ENCODE measurements at places on chromosomes 5 and 9.

DNA sequence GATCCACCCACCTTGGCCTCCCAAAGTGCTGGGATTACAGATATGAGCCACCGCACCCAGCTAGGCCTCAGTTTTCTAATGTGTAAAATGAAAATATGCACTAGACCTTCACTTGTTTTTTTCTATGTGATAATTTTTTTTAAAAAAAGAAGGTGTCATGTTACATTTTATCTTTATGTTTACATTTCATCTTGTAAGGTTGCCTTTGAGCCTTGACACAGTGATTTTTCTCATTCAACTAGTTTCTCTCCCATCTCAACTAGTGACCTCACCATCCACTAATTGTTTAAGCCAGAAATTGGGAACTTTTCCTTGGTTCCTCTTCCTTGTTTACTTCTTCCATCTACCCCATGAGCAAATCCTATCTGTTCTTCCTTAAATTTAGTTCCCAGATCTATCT, 21.5 kb downstream of the TMC1 start:
- DNase-seq = no peak

DNA sequence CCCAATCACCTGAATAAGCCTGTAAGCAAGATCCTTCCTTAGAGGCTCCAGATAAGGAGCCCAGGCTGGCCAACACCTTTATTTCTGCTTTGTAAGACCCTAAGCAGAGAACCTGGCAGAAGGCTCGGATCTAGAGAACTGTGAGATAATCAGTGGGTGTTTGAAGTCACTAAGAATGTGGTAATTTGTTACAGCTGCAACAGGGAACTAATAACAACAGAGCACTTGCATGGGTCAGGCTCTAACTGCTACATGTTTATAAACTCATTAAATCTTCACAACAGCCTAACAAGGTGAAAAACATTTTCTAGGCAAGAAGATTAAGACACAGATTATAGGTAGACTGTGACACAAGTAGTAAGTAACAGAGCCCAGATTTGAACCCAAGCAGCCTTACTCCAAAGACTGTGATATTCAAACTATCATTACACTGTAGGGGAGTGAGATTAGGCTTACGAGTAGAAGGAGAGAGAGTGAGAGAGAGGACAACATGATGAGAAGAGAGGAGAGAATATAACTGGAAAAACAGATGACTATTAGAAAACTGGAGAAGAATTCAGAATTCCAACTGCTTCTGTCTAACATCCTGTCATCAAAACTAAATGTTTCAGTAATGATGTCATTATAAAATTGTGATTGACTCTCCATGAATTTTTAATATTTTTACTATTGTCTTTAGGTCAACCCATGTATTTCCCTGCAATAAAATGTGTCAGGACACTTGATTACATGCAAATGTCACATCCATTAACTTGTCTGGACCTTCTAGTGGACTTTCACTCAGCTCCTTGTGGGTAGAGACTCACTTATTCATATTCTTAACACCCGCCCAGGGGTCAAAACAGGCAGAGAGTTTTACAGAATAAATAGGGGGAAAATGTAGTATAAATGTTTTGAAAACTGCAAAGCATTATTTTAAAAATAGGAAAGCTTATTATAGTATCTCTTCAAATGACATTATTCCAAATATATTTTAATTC, 290.9 kb upstream of the RGMB start:
- no peak for DNase-seq

- no peak for DNase-seq
Measured at GRCh38 chr9:89684218-89684617, 79.4 kb downstream of the GADD45G start.

DNA sequence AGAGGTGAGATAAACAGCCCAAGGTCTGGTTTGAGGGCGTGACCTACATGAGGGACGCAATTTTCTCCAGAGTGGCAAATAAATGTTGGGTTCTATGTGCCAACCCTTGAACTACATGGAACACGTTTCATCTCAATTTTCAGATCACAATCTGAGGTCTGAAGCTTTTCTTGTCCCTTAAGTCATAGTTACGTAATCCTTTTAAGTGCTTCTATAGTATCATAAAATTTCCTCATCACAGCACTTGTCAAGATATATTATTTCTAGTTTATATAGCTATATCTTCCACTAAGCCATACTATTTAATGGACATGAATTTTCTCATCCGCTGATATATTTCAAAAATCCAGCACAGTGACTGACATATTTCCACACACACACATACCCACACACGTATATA, 53.1 kb upstream of the GRIN3A start:
- DNase-seq = no peak

DNA sequence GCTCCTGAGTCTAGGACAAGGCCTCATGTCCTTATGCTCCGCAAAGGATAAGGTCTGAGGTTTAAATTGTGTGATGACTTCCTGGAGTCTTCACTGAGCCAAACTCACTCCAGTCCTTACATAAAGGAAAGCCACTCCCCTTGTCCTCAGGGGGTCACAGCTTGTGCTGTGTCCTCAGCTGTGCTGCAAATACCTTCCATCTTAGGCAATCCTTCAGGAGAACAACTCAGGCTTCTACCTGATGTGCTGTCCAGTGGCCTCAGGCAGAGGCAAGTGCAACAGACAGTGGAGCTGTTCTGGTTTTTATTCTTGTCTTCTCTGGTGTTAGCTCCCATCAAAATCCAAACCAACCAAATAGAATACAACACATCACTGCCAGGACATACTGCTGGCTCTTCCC, 151.5 kb downstream of the TAF11L14 start:
- DNase-seq = no peak

DNA sequence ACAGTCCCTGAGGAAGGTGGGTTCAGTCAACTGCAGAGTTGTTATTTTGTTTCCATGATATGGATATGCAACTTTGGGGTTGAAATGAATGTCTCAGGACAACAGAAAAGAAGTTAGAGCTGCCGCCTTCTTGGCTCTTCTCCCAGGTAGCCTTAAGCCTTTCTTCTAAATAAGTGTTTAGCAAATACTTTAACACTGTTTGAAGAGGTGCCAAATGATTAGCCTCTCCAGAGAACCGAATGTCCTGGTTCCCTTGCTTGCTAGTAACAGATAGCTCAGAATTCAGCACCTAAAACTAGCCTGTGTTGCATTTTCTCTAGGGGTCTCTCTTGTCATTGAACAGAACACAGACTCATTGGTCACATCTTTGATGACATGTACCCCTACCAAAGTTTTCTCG, 127.7 kb upstream of the PIK3R1 start:
- no peak for DNase-seq

- DNase-seq = no peak
Measured at GRCh38 chr5:124630767-124631704, 115.4 kb downstream of the ZNF608 start.

GRCh38 chr9:87516926-87517290, 19.2 kb downstream of the DAPK1 start:
- no peak for DNase-seq

DNA sequence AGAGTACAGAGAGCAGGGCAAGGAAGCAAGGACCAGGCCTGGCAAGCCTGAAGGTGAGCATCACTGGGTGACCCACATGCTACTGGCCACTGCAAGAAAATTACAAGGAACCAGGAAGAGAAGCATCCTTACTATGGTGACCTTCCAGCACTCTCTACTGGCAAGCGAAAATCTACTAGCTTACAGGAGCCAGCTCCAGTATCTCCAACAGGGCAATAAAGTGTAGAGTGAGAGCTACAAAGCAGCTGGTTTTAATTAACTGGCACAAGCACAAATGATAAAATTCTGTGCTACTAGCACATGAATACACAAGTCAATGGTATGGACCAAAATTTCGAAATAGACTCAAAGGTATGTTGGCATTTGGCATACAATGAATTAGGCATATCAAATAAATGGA, 113.3 kb upstream of the CAST start:
- no peak for DNase-seq

DNA sequence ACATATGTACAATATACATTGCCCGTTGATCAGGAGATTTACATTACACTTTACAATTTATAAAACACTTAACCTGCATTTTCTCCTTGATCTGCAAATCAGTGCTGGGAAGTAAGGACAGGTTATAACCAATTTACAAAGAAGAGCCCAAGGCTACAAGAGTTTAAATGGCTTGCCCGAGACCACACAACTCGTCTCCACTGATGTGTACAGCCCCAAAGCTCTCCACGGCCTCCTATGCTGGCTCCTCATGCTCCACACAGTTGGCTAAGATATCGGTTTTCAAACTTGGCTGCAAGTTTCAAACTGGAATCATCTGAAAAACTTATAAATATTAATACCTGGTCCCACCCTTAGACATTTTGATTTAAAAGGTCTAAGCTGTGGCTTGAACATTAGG, 10.3 kb downstream of the ACTL7B start:
- no peak for DNase-seq

- no peak for DNase-seq
Measured at GRCh38 chr5:76154009-76154690, 71.0 kb downstream of the SV2C start.

GRCh38 chr9:94644543-94644942, 5.2 kb upstream of the FBP1 start:
- no peak for DNase-seq

DNA sequence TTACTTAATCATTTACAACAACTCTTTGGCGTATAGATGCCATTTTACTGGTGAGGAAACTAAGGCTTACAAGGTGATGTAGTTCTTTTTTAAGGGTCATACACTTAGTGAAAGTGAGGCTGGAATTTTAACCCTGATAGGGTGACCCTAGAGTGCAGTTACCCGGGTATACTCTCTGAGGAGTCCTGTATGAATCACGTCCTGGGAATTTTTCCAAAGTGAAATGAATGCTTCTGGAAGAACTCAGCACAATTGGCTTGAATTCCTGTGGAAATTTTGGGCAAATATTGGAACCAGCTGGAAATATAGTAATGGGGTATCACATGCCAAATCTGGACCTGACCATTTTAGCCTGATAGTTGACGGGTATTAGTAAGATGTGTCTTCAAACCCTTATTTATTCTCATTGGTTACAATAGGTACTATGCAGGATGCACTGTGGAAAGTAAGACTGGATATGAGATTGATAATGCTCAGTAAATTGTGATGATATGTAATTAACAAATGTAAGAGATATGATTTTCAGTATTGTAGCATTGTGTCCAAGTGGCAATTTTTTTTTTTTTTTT, 14.8 kb downstream of the SUB1 start:
- no peak for DNase-seq

DNA sequence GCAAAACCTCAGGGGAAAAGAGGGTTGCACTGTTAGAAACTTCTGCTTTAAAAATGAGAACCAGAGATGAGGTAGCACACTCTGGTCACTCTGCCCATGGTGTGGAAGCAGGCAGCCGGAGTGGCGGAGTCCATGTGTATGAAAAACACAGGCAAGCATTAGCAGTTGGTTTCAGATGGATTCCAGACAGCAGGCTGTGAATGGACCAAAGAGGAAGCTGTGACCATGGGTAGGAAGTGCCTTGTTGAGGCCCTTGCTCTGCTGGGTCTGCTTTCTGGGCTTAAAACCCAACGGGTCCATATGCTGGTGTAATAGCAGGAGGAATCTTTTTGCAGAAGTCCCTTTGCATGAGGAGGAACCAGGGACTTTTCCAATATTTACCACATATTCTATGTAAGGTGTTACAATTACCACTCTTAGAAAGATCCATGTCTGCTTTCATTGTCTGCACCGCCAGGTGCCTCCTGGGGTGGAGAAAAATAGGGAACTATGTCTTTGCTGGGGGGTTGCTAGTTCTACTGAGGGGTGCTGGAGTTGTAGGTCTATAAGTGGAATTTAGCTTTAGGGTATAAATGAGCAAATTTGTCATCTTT, 77.0 kb downstream of the ANKRD55 start:
- DNase-seq = no peak

- DNase-seq = no peak
Measured at GRCh38 chr5:68320413-68320986, 104.9 kb downstream of the PIK3R1 start.

DNA sequence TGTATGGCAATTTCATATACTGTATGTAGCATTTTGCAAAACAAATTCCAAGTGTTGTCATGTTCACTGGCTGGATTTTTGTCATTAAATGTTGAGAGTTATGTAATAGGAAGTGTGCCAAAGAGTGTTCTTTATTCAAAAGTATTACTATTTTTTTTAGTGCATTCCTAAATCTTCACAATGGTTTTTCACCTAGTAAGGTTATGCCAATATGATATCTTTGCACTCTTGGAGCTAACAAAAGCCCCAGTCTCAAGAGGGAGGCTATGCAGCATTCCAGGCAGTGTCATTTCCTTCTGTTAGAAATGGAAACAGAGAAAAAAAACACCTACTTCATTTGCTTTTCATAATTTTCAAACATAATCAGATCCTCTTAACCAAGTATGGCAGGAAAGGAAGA, 5.1 kb upstream of the SSBP2 start:
- no peak for DNase-seq

DNA sequence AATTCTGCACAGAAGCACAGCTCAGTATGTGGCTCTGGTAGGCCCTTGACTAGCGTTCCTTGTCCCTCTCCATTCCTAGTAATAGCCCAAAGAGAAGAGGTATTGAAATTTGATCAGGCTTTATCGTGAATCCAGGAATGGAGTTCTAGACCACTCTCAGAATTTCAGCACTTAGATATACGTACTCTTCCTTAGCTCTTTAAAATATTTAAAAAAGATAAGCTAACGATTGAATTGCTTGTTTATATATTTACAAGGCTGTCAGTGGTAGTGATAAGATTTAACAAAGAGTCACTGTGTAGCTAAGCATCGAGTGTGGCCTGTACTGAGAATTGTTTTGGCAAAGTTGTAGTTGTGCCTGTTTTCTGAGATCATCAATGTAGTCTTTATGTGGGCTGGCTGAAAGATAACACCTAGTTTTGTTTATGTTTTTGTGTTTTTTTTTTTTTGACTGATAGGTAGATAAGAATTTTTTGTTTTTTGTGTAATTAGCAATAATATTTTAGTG, 2.5 kb downstream of the KIAA1958 start:
- no peak for DNase-seq

GRCh38 chr5:6714226-6715041, 1.2 kb downstream of the TENT4A start:
- no peak for DNase-seq

DNA sequence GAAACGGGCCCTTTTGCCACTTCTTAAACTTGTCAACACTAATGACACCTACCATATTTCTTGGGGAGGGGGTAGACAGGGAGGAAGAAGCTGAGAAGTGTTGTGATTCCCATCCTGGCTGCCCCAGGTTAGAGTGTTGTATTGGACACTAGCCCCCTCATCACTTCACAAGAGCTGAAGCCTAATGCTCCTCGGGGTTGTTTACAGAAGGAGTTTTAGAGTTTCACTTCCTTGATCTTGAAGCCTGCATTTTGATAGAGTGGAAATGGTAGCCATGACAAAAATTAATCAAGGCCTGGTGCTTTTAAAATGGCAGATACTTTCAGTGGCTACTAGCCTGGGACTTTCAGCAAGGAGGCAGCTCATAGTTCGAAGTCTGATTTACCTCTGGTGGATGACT, 11.0 kb upstream of the FAM120AOS start:
- no peak for DNase-seq

All from NCI-H524 treated with DMSO at 0.1 percent for 48 hours (cell line).